ENCODE measurements at places on chromosomes 6 and 20.
A peak's percentile ranks its signal among the peaks of the same experiment; 100 is the strongest.

DNA sequence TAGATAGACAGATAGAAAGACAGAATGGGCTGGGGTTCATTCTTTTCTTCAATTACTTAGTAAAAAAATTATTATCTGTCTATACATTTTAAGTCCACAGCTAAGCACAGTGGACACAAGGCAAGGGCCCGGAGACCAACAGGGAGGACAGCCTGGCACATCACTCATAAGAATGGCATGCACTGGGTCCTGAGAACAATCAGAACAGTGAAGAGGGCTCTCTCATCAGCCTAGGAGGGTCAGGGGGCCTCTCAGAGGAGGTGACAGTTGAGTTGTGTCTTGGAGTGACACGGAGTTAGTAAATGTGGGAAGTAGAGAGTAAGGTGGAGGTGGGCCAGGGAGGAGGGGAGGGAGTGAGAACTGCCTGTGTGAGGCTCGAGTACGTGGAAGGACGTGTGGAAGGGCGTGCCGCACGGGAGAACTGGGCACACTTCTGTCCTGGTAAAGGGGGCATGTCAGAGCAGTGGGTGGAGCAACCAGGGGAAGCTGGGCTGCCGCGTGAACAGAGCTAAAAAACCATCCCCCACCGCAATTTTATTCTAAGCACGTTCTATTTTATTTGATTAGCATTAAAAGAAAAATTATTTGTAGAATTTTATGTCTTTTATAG lies 45.1 kb upstream of the DSP start:
- no peak for DNase-seq

GRCh38 chr20:43799150-43799711 lies 72.4 kb upstream of the GTSF1L start:
- no peak for DNase-seq

GRCh38 chr6:87330961-87331360 lies 1.9 kb upstream of the GJB7 start:
- no peak for DNase-seq

GRCh38 chr6:75143191-75143590 lies 62.7 kb downstream of the COL12A1 start:
- no peak for DNase-seq

GRCh38 chr6:88612631-88613030 lies 350.8 kb downstream of the RNGTT start:
- DNase-seq = no peak

GRCh38 chr6:28355743-28356665 lies 6.3 kb downstream of the ZKSCAN3 start:
- DNase-seq = peak; percentile 42

- DNase-seq = no peak
Measured at GRCh38 chr6:135606392-135606791, 108.9 kb upstream of the AHI1 start.

DNA sequence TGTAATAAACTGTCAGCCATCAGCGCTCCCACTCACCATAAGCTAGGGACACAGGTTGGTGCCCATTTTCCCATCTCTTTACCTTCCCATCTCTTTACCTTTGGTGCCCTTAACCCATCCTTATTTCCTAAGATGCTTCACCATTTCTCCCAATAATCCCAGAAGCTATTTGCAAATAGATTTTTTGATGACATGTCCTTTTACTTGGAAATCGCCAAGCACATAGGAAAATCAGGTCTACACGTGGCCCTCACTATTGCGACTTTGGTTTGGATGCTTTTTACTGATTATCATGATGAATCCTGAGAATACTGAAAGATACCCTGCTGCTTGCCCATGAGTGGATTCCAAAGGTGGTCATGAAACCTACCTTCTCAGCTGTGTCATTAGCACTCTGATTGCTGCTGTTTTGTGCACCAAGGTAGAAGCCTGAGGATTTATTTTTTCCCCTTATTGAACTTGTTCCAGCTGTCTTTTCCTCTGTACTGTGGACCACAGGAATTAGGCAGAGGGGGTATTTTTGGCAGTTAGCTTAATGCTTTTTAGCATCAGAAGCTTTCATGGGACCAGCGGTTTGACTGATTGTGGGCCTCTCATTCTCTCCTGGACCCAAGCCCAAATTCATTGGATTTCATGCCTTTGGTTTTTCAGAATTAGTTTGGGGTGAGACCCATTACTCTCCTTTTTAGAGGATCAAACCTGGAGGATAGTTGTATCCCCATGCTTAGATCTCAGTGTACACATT lies 229.6 kb upstream of the RIN2 start:
- DNase-seq = no peak

GRCh38 chr6:169640351-169640852 lies 61.4 kb downstream of the WDR27 start:
- no peak for DNase-seq

DNA sequence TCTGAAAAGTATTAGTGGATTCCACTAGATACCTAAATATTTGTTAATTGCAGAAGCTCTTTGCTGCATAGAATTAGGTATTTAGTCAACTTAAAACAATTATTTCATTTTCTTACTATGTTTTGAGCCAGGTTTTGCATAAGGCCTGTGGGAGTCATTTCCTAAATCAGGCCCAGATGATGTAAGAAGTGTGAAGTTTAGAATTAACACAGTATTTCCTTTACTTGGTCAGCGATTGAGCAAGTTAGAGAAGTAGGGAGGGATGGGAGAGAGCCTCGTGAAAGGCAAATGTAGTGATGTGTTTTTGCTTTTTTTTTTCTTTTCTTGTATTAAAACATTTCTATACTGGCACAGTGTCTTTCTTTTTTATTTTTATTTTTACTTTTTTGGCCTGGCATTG lies 711.1 kb downstream of the HDGFL1 start:
- no peak for DNase-seq
